ENCODE measurements at places on chromosomes 4 and X.

GRCh38 chrX:133983256-133983973, 2.0 kb downstream of the GPC3 start:
- DNase-seq, result no peak

GRCh38 chr4:22676063-22676462, 16.7 kb upstream of the GBA3 start:
- DNase-seq, result no peak

GRCh38 chr4:186345184-186345583, 79.2 kb downstream of the F11 start:
- DNase-seq, result no peak

DNA sequence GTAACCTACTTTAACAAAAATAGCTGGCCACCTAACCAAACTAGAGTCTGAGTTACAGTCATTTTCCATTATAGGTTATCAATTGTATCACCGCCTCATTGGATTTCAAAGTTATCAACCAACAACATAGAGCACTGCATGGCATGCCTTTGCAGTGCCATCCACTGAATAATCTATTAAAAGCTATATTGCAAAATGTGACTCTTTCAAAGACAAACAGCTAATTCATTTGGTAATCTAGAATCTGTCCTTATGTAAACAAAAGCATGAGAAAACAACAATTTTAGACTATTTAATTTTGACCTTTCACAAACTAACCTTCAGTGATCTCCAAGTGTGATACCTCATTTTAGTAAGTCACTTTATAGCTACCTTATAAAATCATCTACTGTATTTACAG, 144.2 kb upstream of the SH3RF1 start:
- DNase-seq, result no peak

DNA sequence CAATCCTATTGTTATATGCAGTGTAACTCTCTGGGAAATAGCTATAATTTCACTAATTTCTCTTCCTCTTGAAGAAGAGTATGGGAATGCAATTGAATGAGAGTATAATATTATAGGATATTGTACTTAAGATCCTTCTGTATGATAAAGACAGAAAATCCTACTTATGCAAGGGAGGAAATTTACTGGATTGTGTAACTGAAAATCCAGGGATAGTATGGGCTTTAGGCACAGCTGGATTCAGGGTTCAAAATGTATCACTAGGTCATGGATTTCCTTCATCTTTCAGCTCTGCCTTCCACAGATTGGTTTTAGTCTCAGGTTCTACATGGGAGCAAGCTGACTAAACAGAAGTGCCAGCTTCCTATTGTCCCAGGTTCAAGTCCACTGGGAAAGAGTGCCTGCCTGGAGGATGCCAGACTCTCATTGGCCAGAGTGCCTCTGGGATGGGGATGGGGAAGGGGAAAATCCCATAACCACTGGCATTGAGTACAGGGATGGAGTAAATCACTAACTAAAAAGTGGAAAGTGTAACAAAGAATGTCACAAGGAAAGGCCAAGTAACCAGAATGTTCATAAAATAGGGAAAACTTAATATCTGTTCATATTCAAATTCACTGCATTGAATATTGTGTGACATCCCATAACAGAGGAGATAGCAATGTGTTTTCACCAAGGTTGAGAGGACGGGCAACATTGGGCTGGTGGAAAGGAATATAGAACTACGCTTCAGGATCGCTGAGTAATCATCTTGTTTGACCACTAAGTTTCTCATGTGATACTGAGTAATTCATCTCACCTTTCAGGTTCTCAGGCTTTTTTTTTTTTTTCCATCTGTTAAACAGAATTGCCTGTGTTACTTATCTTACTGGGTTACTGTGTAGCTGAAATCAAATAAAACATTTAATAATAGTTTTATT, 75.7 kb downstream of the ANXA3 start:
- no peak for DNase-seq

- DNase-seq, result no peak
Observed at GRCh38 chr4:158825433-158826036, 56.7 kb downstream of the FNIP2 start.

- no peak for DNase-seq
Observed at GRCh38 chrX:136405126-136405525, 82.6 kb upstream of the BRS3 start.

DNA sequence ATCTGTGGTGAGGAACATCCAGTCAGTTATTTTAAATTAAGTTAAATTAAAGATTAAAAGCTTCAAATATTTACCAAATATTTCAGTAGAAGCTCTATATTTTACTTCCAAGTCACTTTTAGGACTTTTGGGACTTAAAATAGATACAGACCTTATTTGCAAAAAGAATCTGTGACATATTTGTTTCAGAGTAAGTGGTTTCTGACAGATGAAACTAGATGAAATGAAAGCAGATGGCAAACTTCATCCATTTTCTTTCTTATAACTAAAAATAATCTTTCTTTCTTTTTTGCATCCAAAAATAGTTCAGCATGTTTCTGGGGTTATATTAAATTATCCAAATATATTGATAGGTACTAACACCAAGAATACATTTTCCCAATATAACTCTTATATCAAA, 6.6 kb upstream of the UTP3 start:
- no peak for DNase-seq

DNA sequence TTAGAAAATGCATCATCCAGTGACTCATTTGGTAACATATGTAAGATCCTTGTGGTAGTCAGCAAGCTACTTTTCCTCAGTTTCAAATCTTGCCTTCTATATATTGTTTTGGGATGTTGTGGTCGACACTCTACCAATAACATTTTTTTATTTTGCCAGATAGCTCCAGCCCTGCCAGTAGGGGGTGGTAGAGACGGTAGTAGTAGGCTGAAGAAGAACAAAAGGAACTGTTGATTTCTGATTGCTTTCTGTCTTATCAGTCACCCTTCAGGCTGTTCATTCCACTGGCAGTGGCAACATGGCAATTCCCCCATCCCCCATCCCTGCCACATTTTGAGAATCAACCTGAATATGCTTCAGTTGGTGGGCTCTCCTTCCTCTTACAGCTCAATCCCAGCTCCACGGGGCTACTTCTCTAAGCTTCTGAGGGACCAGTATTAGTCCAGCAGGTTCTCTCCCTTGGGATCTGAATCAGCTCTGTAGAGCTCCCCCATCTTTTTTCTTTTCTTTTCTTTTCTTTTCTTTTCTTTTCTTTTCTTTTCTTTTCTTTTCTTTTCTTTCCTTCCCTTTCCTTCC, 171.5 kb upstream of the VEGFC start:
- no peak for DNase-seq

- DNase-seq, result no peak
Observed at GRCh38 chr4:173231916-173232315, 63.3 kb downstream of the GALNT7 start.

DNA sequence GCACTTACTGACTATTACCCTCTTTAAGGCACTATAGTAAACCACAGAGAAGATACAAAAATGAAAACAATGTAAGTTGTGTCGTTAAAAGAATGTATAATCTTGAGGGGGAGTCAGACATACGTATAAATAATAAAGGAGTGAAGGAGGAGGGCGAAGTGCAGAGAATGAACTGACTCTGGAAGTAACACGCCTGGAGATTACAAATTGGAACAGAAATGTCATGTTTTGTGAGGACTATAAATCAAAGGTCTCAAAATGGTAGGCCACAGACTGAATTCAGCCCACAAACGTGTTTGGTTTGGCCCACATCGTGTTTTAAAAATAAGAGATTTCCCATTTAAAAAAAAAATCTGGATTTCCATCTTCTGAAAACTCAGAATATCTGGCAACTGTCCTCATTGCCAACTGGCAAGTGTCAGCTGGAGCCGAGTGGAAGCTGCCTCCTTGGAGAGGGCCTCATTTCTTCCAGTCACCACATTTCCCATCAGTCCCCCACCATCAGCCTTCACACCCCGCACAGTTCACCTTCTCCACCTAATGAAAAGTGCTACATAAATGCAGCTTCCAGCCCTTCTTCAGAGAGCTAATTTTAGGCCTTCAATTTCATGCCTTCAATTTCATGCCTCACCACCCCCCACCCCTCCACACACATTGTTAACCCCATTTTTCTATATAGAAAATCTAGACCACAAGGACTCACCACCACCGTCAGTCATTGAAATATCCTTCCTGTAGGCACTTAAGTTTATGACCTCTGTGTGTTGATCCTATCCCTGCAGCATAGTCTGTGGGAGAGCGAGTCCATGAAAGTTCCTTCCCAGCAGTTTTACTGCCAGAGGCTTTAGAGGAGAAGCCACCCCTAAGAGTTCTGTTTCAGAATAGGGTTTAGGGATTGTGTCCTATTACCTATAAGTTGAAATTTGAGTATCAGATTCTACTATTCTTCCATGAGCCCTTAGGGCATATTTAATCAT, 32.0 kb upstream of the COL25A1 start:
- no peak for DNase-seq

DNA sequence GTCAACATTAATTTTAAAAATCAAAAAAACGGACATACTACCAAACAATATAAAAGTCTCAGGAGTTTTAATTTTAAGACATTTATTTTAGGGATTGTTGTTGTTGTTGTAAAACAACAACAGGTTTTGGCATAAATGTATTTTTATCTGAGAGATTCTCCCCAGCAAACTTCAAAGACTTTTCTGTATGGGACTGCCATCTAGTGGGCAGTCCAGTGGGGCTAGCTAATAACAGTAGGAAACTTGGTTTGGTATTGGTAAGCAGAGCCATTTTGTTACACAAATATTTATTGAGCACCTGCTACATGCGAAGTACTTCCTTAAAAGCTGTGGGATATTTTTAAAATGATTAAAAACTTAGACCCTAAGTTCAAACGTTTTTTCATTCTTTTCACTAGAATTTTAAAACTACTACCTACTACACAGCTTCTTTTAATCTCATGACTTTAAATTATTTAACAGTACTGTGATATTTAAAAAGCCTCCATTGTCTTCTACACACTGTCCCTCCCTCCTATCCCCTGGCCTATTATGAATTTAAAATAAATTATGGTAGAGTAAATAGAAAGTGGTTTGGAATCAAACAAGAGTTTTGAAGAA, 1028.4 kb upstream of the INTU start:
- peak; percentile 5 for DNase-seq

DNA sequence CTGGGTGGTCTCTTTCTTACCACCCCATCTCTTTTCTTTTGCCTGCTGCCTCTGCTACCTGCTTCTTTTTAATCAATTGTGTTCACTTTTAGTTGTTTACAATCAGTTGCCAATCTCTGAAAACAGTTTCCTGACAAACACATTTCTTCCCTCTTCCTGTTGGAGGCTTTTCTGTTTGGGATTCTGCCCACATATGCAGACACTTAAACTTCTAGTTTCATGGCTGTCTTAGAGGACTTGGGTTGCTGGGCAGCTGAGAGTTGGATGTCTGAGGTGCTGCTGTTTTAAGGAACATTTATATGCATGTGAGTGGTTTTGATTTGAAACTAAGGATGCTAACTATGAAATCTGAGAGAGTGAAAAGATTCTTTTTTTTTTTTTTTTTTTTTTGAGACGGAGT, 112.3 kb upstream of the LIMCH1 start:
- no peak for DNase-seq
